ENCODE measurements at places on chromosomes 11 and 22.

DNA sequence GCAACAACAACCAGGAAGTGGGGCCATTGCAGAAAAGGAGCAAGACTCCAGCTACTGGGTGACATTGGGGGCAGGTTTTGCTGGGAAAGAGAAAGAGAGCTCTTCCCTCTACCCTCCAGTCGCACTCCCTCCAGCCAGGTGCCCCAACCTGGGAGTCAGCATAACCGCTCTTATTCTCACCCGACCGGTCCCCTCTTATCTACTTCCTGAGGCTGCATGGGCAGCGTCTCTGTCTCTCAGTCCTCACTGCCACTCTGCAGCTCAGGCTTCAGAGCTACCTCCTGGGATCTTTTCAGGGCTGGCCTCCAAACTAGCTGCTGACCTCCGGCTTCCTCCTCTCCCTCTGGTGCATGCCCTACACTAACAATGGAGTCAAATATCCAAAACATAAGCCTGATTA is 5.1 kb downstream of the ZNF70 start:
- no peak for DNase-seq

- DNase-seq = peak; percentile 22
Measured at GRCh38 chr11:63478896-63479295, 12.1 kb downstream of the PLAAT5 start.

GRCh38 chr22:38505541-38506117 is 482 bp downstream of the DDX17 start:
- DNase-seq = no peak

DNA sequence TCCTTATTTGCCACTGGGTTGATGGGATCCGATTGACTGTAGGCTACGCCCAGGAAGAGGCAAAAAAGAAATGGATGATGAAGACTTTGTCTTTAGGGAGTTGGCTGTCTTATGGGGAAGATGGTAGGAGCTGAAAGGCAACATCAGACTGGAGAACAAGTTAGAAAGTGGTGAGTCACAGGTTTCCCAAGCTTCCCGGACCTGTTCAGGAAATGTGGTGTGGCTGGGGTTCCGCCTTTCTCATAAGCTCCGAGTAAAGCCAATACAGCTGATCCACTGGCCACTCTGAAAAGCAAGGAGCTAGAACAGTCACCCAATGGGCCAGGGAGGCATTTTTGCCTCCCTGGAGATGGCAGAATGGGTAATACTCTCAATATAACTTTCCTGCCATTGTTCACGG is 194.5 kb downstream of the SNX19 start:
- no peak for DNase-seq

DNA sequence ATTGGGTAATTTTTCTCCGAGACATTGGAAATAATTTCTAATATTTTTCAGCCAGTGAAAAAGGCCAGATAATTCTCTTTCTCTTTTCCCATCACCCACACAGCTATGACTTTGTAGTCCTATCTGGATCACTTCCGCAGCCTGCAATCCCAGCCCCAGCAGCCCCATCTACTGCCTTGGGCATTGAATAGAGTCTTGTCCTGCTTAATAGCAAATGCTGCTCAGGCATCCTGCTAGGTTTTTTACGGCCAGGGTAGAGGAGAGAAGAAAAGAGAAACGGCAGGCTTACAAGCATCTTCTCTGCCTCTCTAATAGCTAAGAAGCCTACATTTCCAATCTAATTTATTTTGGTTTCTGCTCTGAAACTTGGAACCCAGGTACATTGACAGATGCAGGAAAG is 154.3 kb upstream of the B3GAT1 start:
- DNase-seq = no peak

- DNase-seq = no peak
Measured at GRCh38 chr22:50281957-50282356, 11.8 kb upstream of the MAPK11 start.

DNA sequence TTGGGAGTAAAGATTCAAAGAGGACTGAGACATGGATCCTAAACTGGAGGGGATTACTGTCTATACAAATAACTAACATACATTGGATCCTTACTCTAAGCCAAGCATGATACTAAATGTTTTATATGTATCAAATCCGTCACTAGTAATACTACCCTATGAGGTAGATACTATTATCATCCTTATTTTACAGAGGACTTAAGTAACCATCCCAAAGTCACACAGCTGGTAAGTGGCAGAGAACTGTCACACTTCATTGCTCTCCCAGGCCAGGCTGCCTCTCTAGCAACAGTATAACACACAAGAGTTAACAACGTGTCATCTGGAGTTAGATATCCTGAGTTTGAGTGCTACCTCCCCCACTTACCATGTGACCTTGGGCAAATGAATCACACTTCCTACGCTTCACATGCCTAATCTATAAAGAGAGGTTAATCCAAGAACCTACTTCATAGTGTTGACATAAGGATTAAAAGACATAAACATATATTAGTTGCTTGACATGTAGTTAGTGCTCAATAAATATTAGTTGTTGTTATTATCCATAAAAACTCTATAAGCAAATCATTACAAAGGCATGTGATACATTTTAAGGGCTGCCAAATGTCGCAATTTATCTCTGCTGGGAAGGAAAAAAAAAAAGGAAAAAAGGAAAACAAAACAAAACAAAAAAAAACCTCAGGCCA is 33.8 kb upstream of the SPON1 start:
- DNase-seq = peak; percentile 56
